HuH-7 (cell line): ENCODE measurements at places on chromosomes 1 and 21.

GRCh38 chr1:242454262-242455051, 70.0 kb downstream of the PLD5 start:
- peak; percentile 25 for DNase-seq

DNA sequence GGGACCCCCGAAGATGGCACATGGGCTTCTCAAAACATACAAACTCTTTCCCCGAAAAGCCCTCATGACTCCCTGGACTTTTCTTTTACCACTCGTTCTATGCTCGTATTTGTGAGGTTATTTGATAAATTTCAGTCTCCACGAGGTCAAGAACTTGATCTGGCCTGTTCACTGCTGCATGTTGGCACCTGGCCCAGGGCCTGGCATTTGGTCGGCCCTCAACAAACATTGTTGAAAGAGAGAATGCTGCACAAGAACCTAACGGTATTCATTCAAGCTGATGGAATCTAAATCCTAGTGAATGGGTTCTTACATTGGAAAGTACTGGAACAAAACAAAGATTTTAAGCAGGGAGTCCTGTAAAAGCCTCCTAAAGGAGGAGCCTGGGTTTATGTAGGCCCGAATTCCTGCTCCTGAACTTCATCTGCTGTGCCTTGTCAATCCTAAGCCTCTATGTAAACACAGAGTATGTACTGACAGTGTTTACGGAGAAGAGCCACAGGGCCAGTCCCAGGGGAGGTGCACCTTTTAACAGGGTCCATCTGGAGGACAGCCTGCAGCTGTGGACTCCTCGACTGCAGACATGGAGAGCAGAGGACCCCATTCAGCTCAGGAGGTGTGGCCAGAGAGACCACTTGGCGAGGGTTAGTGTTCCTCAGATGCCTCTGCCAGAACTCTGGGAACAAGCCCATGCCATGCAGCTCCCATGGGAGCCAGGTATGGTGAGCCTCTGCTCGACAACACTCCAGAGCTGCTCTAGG, 46.9 kb downstream of the L1TD1 start:
- no peak for DNase-seq

- no peak for DNase-seq
Observed at GRCh38 chr1:183824291-183824690, 19.4 kb downstream of the RGL1 start.

DNA sequence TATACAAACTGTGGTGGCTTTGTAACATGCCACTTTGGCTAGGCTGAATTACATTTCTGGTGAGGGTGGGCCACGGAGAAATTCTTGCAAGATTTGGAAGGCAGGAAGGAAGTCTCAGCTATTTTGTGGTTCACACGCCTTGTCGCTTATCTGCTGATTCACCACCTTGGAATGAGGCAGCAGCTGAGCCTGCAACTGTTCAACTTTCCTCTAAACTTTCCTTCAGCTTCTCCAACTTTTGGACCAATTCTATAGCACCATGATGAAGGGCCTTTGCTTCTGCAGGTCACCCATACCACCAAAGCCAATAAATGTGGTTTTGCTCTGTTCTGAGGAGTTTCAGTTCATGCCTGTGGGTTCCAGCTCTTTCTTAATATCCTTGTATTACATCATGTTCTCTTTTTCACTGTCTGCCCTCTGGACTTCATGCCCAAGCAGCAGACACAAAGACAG, 337.6 kb upstream of the SNX7 start:
- DNase-seq = no peak

- DNase-seq = no peak
Observed at GRCh38 chr1:101367630-101368029, 130.8 kb downstream of the S1PR1 start.

- DNase-seq = no peak
Observed at GRCh38 chr1:12478612-12478985, 139.4 kb downstream of the DHRS3 start.

DNA sequence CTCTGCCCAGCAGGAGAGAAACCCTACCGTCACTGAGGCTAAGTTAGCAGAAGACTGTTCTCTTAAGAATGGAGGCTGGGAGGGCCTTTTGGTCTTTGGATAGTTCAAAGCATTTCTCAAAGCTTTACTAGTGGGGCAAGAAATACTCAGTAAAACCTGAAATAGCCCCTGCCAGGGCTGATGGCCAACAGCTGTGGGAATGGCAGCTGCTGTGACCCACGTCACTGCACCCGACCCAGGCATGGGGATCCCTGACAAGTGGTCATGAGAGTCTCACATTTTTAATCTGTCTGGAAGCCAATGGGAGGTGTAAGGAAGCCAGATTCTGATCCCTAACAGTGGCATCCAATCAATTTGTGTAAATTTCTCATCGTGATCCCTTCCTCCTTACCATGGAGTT, 44.5 kb upstream of the ENAH start:
- no peak for DNase-seq

- no peak for DNase-seq
Observed at GRCh38 chr1:228802386-228803220, 67.3 kb downstream of the RHOU start.

GRCh38 chr21:35543746-35544145, 494.6 kb upstream of the RUNX1 start:
- DNase-seq = no peak

GRCh38 chr1:54227891-54228310, 27.9 kb downstream of the MRPL37 start:
- no peak for DNase-seq

DNA sequence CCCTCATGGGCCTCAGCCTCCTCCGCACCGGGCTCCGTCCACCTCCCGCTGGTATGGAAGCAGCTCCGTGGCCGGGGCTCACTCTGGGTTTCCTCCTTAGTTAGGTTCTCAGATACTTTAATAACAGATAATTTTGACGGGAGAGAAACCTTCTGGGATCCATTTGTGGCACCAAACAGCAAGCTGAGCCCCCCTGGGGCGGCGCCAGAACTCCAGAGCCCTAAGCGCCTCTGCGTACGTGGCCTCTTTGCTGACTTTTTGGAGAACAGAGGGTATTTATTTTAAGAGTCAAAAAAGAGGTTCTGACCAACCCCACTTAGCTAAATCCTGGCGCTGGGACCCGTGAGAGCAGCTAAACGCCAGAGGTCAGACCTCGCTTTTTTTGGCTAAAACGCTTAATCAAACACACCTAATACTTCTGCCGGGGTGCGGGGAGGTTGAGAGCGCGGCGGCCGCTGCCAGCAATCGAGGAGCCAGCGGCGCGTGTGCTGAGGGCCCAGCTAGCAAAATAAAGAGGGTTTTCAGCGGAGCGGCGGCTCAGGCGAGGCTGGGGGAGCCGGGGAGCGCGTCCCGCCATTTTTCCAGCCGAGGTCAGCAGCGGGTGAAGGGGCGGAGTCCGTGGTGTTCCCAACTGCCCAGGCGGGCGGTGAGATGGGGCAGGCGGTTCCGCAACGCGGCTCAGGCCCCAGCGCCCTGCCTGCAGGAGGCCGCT, 171.7 kb downstream of the PRDM16 start:
- DNase-seq = no peak

GRCh38 chr1:206588492-206588891, 23.8 kb downstream of the EIF2D start:
- DNase-seq = no peak

DNA sequence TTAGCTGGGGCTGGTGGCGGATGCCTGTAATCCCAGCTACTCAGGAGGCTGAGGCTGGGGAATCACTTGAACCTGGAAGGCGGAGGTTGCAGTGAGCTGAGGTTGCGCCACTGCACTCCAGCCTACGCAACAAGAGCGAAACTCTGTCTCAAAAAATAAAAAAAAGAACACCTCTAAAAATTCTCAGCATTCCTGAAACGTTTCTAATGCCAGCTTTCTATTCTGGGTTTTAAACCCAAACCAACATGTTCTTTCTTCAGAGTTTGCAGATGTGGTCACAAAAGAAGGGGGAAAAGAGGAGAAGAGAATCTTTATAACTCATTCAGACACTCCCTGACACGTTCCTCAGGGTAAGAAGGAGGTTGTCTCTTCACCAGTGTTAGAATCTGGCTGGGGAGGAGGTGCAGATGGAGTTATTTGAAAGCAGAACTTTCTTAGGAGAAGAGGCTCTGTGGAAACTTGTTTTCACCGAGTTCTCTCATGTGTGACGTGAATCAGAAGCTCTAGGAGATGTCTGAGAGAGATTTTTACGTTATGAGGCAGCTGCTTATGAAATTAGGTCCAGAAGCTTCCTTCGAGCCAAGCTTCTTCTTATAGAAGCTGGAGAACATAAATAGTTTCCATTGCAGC, 17.8 kb upstream of the CNR2 start:
- DNase-seq = no peak
